ENCODE measurements at places on chromosomes 5 and 9. TPM values are rescaled to one million over a fixed set of nuclear protein-coding genes. Genes with fewer than 3 reads are reported as not detected.

The PITX1 gene
- total RNA-seq: 3.7 TPM

The JAKMIP2 gene
- 0.41 TPM for total RNA-seq

The DMRT3 gene
- not detected for total RNA-seq

DNA sequence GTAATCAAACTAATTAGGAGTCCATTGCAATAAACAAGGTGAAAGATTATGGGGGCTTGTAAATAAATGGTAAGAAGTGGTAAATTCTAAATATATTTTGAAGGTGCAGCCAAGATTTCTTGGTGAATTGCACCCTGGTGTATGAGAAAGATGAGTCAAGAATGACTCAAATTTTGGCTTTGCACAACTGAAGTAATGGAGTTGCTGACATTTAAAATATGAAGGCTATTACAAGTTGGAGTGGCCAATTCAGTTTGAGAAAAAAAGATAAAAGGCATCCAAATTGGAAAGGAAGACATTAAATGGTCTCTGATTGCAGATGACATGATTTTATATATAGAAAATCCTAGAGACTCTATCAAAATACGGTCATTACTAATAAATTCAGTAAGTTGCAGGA, 2330.6 kb downstream of the MAT2B start:
- H3K27me3 ChIP-seq: no peaks in the 10 kb centered on the region
- no peak for DNase-seq
- H3K36me3 ChIP-seq: no peaks in the 10 kb centered on the region
- no peak overlapping the region for H3K27ac ChIP-seq
- no peaks in the 10 kb centered on the region for H3K4me1 ChIP-seq

DNA sequence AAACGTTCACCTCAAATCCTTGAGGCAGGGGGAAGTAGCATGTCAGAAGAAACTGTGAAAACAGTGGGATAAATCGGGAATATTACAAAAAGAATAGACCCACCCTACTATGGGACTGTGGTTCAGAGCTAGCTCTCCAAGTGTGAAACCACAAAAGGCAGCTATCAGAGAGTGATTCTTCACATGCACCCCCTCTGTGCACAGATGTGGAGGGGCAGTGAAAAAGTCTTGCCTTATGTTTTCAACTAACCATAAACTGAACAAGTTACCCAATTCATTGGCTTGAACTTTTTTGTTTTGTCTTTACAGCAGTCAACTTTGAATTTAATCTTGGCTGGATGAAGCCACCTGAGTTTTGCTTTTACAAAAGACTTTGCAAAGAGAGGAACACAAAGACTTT, 98.8 kb upstream of the NR4A3 start:
- no peak overlapping the region for H3K4me3 ChIP-seq
- H3K36me3 ChIP-seq: no peaks in the 10 kb centered on the region
- H3K27me3 ChIP-seq: no peaks in the 10 kb centered on the region

- H3K27ac ChIP-seq: no peak overlapping the region
- H3K4me1 ChIP-seq: peaks cover 22% of the 10 kb centered on the region
- no peak for DNase-seq
- H3K36me3 ChIP-seq: no peaks in the 10 kb centered on the region
- H3K4me3 ChIP-seq: no peak overlapping the region
- H3K27me3 ChIP-seq: no peaks in the 10 kb centered on the region
Observed at GRCh38 chr5:54177058-54177457, 133.3 kb downstream of the ARL15 start.

DNA sequence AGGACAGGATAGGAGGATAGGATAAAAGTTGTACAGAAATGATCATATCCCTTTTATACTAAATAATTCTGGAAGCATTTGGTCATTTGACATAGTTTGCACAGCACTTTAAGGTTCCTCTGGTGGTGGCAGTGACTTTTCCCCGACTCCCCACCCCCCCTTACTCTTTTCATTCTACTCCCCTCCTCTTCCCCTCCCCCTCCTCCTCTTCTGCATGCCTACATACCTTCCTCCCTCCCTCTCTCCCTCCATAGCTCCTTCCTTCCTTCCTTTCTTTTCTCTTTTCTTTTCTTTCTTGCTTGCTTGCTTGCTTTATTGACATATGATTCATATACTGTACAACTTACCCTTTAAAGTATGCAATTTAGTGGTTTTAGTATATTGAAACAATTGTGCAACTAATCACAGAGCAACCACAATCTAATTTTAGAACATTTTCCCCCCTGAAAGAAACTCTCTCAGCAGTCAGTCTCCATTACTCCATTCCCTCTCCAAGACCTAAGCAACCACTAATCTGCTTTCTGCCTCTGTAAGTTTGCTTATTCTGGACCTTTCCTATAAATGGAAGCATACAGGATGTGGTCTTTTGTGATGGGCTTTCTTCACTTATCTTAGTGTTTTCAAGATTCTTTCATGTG, 159.0 kb downstream of the HACD4 start:
- no peaks in the 10 kb centered on the region for H3K4me1 ChIP-seq
- H3K4me3 ChIP-seq: no peak overlapping the region
- no peak overlapping the region for H3K27ac ChIP-seq
- DNase-seq: no peak

GRCh38 chr5:132024789-132025402, 13.4 kb upstream of the ACSL6 start:
- no peaks in the 10 kb centered on the region for H3K36me3 ChIP-seq
- no peaks in the 10 kb centered on the region for H3K27me3 ChIP-seq
- no peak overlapping the region for H3K27ac ChIP-seq

DNA sequence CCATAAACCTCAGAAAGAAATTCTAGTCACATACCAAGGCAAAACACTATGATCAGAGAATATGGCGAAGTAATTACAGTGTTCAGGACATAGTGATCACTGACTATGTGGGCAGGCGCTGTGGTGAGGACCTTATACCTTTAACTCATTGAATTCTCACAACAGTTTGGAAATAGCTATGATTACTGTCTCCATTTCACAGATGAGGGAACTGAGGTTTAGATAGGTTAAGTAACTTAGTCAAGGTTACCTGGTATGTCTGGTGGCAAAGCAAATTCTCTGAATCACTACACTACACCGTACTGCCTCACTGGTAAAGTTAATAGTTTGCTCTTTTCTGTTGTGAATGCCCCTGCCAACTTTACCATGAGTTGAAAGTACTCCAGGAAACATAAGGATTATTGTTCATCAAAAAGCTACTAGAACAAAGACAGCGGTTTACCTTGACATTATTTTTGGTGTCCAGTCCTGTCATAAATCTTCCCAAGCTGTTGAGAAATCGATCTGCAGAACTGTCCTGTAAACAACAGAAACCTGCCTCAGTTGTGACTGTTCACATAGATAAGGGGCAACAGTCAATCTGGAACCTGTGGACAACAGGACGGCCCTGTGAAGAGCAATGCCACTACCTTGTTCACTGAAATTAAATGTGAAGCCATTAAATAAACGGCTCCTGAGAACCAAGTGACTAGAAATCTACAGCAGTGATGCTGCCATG, 36.3 kb downstream of the NIPSNAP3B start:
- H3K4me1 ChIP-seq: no peaks in the 10 kb centered on the region
- H3K27ac ChIP-seq: no peak overlapping the region
- no peak for DNase-seq
- no peak overlapping the region for H3K4me3 ChIP-seq
- no peaks in the 10 kb centered on the region for H3K36me3 ChIP-seq
